Esophagus squamous epithelium (tissue), 5 donors: ENCODE measurements at places on chromosomes 4 and X. TPM values are rescaled to one million over a fixed set of nuclear protein-coding genes. Genes with fewer than 3 reads are reported as not detected.

PAGE2 gene
- not detected for total RNA-seq

SH3BP2 gene
- 36.0 TPM for total RNA-seq

HMGN5 gene
- total RNA-seq: 9.3 TPM

GRCh38 chrX:117910216-117910615 lies 206.4 kb downstream of the KLHL13 start:
- no peak for DNase-seq

GRCh38 chr4:127261476-127261875 lies 371.3 kb upstream of the INTU start:
- no peak for DNase-seq

DNA sequence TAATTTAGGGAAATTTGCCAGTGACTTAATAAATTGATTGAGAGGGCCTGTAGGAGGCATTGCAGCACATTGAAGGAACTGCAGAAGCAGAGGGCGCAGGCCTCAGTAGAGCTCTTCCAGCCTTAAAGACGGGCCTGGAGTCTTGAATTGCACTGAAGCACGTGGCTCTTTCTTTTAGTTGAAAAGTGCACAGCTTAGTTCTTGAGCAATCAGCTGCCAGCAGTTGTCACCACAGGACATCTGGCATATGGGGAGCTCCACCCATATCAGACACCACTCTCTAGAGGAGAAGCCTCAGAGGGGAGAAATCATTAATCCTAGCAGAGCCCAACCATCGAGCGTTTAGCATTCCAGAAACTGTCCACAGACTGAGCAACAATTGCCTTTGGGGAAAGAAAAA lies 16.0 kb upstream of the FGF16 start:
- DNase-seq: no peak
